ENCODE measurements at places on chromosomes 16 and 17. TPM values are rescaled to one million over a fixed set of nuclear protein-coding genes. Genes with fewer than 3 reads are reported as not detected.

Gene SRCIN1
- 1.3 TPM for total RNA-seq

GRCh38 chr17:80270836-80271235 is 10.2 kb downstream of the RNF213 start:
- peak overlapping the region; percentile 81 for H3K27ac ChIP-seq
- H3K27me3 ChIP-seq: no peaks in the 10 kb centered on the region
- no peak overlapping the region for H3K4me3 ChIP-seq
- no peaks in the 10 kb centered on the region for H3K36me3 ChIP-seq
- peaks cover 15% of the 10 kb centered on the region for H3K4me1 ChIP-seq

- no peak overlapping the region for H3K4me3 ChIP-seq
- no peaks in the 10 kb centered on the region for H3K4me1 ChIP-seq
- H3K36me3 ChIP-seq: no peaks in the 10 kb centered on the region
- no peak for DNase-seq
These were observed 386.1 kb upstream of the C16orf82 start for GRCh38 chr16:26680671-26681070.

DNA sequence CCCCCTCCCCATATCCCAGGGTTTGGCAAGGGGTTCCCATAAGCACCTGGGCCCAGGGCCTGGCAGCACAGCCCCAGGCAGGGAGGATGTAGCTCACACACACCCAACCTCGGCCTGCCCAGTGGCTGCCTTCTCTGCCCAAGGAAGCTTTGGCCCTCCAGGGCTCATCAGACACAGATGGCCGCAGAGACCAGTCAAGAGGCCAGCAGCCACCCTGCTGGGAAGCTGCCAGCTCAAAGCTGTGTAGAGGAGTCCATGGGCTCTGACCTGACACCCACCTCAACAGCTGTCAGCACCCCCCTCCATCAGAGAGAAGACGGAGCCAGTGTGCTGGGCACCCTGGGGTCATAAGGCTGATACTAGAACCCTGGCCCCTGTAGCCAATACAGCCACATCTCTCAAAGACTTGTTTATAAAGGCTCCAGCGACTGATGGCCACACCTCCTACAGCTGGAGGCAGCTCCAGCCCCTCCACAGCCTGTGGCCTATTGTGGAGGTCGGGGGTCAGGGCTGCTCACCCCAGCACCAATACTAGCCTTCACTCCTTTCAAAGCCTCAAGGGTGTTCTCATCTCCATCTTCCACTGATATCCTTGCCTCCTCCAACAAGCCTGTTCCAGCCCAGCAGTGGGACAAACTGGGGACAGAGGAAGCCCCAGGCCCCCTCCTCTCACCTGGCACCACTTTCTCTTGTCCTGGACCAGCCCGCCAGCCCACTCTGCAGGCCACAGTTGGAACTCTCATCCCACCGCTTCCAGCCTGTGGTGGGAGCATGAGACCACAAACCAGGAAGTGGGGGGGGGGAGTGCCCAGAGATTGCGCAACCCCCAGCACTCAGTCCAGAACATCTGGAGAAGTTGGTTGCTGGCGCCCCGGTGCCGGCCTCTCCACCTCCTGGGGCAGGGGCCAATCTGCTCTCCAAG is 2.2 kb upstream of the MPG start:
- H3K4me1 ChIP-seq: peaks cover 45% of the 10 kb centered on the region
- no peaks in the 10 kb centered on the region for H3K27me3 ChIP-seq
- no peaks in the 10 kb centered on the region for H3K36me3 ChIP-seq
- peak; percentile 70 for DNase-seq
- H3K4me3 ChIP-seq: no peak overlapping the region

Gene NPIPA5
- 0.56 TPM for total RNA-seq

Gene CMTM2
- total RNA-seq: not detected

DNA sequence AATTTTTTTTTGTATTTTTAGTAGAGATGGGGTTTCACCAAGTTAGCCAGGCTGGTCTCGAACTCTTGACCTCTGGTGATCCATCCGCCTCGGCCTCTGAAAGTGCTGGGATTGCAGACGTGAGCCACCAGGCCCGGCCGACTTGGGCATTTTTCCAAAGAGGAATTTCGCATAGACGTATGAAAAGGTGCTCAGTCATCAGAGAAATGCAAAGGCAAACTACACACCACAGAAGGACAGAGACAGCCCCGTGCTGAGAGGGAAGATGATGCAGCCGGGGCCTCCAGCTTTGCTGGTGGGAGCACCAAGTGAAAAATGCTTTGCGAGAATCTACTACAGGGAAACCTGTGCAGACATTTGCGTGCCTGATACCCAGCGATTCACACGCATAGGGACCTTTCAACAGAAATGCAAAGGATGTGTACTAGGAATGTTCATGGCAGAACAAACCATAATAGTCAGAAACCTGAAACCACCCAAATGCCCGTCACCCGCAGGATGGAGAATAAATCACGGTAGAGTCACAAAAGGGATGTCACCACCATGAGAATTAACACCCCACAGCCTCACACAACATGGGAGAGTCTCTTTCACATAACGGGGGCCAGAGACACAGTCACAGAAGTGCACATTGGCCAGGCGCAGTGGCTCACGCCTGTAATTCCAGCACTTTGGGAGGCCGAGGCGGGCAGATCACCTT is 5.2 kb downstream of the RAB40B start:
- DNase-seq: no peak
- H3K27ac ChIP-seq: no peak overlapping the region
- H3K36me3 ChIP-seq: no peaks in the 10 kb centered on the region
- H3K4me3 ChIP-seq: no peak overlapping the region
- peaks cover 27% of the 10 kb centered on the region for H3K27me3 ChIP-seq

GRCh38 chr17:1726626-1727257 is 2.2 kb downstream of the WDR81 start:
- peaks cover 4% of the 10 kb centered on the region for H3K27me3 ChIP-seq
- DNase-seq: no peak
- no peak overlapping the region for H3K4me3 ChIP-seq
- no peak overlapping the region for H3K27ac ChIP-seq
- H3K36me3 ChIP-seq: no peaks in the 10 kb centered on the region
- no peaks in the 10 kb centered on the region for H3K4me1 ChIP-seq

DNA sequence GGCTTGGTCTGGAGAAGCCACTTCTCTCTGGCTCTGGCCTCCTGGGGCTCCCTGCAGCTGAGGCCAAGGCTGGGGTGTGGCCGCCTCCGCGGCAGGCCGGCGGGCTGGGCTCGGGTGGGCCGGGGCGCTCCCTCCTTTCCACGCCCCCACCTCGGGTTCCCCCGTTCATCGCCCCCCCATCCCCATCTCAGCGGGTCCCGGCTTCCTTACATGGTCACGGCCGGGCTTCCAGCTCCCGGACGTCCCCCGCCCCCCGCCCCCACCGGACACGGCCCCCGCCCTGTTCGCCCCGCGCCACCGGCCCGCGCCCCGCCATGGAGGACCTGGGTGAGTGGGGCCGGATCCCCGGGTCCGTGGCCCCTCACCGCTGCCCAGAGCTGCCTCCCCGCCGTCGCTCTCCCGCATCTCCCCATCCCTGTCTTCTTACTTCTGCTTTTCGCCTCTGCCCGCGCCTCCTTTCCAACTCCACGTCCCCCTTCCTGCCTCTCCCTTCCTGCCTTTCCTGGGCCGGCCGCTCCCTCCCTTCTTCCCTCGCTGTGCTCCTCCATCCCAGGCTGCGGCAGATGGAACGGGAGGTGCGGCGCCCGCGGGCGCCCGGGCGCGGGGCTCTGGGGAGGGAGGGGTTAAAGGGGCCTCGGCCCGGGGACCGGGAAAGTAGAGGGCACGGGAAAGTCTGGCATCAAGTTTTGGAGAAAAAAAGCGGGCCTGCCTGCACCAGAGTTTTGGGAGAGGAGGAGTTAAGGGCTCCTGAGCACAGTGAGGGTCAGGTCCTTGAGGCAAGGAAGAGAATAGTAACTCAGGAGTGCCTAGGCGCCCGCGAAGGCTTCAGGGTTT is at the start of gene TGFB1I1:
Gene TGFB1I1, plus strand, starts transcription at position 278 of the 834 bp plus-strand sequence. Its CDS starts 37 bp downstream, at position 315.
- no peak within 1 kb of the TSS for H3K27ac ChIP-seq
- no peaks in the 10 kb centered on the region for H3K36me3 ChIP-seq
- peaks cover 7% of the 10 kb centered on the region for H3K4me1 ChIP-seq
- peaks cover 59% of the 10 kb centered on the region for H3K27me3 ChIP-seq
- peak within 1 kb of the TSS; percentile 90 for H3K4me3 ChIP-seq
- peak; percentile 57 for DNase-seq

DNA sequence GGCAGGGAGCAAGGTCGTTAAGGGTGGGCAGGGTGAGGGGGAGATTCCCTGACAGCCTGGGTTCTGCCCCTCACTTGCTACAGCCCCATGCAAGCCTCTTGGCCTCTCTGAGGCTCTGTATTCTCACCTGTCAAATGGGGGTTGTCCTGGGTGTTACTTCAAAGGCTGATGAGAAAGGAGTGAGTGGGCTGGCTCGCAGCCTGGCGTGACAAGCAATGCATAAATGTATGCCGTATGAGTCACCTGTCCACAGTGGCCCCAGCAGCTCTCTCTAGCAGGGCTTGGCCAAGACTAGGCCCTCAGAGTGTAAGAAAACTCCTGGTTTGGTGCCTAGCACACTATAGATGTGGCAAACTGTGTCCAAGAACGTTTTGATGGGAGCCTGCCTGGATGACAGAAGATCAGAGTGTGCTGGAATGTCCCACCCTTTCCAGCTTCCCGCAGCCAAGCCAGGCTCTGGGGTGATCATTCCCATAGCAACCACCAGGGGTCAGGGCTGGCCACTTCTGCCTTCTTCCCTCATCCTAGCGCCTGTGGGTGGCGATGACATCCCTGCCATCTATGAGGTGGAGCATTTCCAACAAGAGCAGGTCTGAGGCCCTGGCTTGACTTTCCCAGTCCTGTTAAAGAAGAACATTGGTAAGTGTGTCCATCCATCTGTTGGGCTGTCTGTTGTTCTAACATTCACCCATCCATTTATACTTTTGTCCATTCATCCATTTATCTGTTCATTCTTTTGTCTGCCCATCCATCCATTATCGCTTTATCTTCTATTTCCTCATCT is 37.2 kb upstream of the ADGRG1 start:
- peak; percentile 87 for DNase-seq
- H3K36me3 ChIP-seq: no peaks in the 10 kb centered on the region
- H3K4me1 ChIP-seq: no peaks in the 10 kb centered on the region
- H3K27me3 ChIP-seq: no peaks in the 10 kb centered on the region
- no peak overlapping the region for H3K4me3 ChIP-seq
- no peak overlapping the region for H3K27ac ChIP-seq

Gene KRT33B
- not detected for total RNA-seq

Gene SLC38A7
- total RNA-seq: 27.8 TPM

GRCh38 chr16:52051414-52052172 is 495.4 kb downstream of the TOX3 start:
- DNase-seq: no peak
- H3K27me3 ChIP-seq: no peaks in the 10 kb centered on the region
- no peak overlapping the region for H3K27ac ChIP-seq
- no peak overlapping the region for H3K4me3 ChIP-seq

Gene VPS25
- 129 TPM for total RNA-seq

Gene PERCC1
- not detected for total RNA-seq

Gene LRRC36
- 1.2 TPM for total RNA-seq

Gene FBXO39
- total RNA-seq: not detected

GRCh38 chr17:34252444-34253138 is 2.5 kb upstream of the CCL2 start:
- DNase-seq: peak; percentile 22
- peaks cover 9% of the 10 kb centered on the region for H3K27me3 ChIP-seq
- no peaks in the 10 kb centered on the region for H3K36me3 ChIP-seq
- H3K4me3 ChIP-seq: no peak overlapping the region
